ENCODE measurements at places on chromosomes 12 and 14.
A peak's percentile ranks its signal among the peaks of the same experiment; 100 is the strongest.

- DNase-seq = no peak
These were observed 54.7 kb upstream of the AMN1 start for GRCh38 chr12:31783556-31783955.

DNA sequence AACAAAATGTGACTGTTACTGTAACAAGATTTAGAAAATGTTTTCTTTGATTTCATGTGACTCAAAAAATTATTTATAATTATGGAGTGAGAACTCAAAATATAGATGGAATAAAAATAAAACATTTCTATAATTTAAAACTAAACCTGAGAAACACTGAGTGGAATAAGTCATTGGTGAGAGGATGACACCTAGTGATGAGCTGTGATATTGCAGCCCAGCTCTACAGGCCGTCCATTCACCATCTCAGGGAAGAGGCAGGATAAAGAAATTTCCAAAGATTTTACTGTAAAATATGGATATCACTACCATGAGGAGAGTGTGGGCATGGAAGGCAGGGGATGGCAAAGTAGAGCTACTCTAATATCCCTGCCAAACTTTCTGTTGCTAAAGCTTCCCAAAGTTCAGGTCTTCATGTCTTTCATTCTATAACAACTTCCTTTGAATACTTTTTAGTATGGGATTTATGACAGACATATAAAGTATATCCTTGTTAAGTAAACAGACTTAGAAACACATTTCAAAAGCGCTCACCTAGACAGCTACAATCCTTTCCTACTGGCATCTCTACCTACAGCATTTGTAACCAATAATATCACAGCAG lies 308.0 kb downstream of the ITPR2 start:
- DNase-seq = no peak

DNA sequence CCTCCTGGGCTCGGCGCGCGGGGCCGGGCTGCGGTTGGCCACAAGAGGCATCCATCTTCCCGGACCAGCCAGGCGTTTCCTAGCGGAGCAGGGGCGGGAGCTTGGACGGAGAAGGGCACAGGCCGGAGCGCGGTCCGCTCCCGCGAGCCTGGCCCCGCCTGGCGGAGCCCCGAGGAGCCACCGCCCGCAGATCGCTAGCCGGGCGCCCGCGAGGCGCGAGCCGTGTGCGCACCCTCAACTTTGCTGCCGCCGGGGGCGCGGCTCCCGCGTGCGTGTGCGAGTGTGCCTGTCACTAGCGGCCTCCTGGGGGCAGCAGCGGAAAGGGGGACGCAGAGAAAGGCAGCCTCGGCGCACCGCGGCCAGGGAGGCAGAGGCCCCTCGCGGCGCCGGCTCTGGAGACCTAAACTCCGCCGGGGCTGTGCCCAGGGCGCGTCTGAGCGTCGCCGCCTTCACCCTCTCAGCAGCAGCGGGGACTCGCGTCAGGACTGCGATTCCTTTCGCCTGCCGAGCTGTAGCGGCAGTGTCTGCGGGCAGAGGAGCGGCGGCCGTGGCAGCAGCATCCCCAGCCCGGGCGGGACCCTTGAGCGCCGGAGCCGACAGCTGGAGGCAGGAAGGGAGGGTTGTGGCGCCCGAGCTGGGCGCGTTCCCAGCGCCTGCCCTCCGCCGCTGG lies 644 bp upstream of the SRGAP1 start:
- DNase-seq = peak; percentile 43

- no peak for DNase-seq
These were observed 9.4 kb upstream of the PRKAG1 start for GRCh38 chr12:49027846-49028555.

DNA sequence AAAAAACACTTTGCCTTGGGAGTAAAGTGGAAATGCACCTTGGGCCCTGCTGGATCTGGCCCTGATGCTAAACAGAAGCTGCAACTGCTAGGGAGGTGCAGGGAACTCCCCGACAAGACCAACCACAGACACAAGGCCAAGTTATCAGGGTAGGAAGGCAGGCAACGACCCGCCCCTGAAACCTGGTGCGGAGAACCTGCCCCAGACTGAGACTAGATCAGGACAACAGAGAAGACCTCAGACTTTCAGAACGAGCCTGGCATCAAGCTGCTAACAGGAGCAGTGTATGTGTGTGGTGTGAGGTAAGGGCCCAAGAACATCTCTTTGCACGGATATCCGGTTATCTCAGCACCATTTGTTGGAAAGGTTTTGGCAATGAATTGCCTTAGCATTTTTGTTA lies 233.7 kb upstream of the RTL1 start:
- DNase-seq = no peak

GRCh38 chr12:78407722-78408121 lies 456.9 kb upstream of the SYT1 start:
- no peak for DNase-seq

DNA sequence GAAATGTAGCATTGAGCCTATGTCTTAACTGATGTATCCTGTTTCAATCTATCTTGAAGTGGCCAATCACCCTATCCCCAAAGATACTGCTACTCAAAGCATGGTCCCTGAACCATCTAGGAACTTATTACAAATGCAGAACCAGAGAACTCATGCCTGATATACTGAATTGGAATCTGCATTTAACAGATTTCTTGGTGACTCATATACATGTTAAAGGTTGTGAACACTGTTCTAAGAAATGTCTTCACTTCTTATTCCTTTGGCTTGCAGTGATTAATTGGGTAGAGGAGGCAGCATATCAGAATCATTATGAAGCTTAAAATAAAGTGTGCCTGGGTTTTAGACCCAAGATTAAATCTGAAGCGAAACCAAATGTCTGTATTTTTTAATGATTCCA lies 795.6 kb downstream of the DIO2 start:
- no peak for DNase-seq

DNA sequence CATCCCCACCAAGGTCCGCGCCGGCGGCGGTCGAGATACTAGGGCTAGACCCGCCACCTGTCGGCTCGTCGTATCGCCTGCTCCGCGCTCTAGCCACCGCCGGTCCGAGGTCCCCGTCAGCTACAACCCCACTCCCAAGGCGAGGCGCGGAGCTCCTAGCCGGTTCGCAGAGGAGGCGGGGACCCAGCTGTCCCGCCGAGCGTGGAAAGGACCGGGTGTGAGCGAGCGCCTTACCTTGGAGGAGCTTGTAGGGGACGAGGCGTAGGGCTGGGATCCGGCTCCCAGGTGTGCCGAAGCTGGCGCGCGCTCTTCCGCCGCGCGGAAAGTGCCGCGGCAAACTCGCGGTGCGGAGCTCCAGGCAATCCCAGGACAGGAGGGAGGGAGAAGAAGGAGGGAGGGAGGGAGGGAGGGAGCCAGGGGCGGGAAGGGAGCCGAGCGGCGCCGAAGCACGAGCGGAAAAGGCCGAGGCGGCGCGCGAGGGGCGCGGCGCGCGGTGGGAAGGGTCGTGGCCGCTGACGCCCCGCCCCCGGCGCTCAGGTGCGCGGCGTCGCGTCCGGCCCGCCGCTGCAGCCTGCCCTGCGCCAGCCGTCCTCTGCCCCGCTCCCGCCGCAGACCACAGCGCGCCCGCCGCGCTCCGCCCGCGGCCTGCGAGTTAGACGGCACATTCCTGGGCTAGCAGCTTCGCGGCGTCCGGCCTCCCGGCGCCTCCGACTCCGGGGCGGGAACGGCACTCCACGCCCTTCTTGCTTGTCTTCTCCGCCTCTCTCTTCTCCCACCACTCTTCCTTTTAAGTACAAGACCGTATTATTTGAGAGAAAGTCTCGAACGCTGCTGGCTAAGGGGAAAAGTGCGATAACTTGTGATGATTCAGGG lies at the start of gene PAWR:
PAWR (minus strand) TSS at position 327 of the 873 bp plus-strand sequence. CDS start 720 bp downstream, outside the sequence.
- no peak for DNase-seq

GRCh38 chr14:23352506-23353432 lies at the start of gene SLC22A17:
SLC22A17 (minus strand) TSS chr14:23352887.
- no peak for DNase-seq

DNA sequence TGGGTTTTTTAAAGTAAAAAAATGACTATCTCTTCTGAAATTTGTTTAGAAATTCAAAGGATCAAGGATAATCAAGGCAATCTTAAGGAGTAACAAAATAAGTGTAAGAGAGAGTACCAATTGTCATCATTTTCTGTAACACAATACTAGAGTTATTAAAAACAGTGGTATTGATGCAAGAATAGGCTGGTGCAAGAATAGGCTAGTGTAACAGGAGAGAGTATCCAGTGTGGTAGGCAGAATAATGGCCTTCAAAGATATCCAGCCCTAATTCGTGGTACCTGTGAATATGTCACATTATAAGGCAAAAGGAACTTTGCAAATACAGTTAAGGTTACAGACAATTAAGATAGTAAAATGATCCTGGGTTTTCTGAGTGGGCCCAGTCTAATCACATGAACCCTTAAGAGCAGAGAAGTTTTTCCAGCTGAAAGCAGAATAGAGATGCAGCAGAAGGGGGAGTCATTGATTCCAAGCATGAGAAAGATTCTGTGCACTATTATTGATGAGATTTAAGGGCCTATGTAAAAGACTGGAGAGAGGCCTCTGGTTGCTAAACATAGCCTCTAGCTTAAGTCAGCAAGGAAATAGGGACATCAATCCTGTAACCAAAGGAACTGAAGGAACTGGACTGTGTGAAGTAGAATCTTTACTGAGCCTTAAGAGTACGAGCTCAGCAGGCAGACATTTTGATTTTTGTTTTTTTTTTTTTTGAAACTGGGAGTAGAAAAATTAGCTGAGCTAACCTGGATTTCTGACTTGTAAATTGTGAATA lies 134.1 kb downstream of the GPHN start:
- DNase-seq = no peak

- DNase-seq = no peak
These were observed 573.0 kb downstream of the FSCB start for GRCh38 chr14:43934102-43934501.

GRCh38 chr12:104056419-104056972 lies 6.5 kb upstream of the GLT8D2 start:
- DNase-seq = no peak

- no peak for DNase-seq
These were observed 17.2 kb downstream of the FAM234B start for GRCh38 chr12:13061377-13061776.

DNA sequence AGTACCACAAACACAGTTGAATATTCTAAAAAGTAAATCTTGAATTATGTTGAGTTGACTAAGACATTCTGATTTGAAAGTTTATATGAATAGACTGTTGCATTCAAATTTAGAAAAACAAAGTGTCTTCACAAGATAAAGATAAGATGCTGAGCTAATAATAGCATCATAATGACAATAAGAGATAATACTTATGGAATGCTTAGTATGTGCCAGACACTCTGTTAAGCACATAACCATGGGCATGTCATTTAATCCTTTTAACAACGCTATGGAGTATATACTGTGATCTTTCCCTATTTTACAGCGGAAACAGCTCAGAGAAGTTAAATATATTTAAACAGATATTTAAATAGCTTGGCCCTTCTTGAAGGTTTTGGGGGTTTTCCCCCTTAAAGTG lies 163.4 kb downstream of the SRGAP1 start:
- no peak for DNase-seq

DNA sequence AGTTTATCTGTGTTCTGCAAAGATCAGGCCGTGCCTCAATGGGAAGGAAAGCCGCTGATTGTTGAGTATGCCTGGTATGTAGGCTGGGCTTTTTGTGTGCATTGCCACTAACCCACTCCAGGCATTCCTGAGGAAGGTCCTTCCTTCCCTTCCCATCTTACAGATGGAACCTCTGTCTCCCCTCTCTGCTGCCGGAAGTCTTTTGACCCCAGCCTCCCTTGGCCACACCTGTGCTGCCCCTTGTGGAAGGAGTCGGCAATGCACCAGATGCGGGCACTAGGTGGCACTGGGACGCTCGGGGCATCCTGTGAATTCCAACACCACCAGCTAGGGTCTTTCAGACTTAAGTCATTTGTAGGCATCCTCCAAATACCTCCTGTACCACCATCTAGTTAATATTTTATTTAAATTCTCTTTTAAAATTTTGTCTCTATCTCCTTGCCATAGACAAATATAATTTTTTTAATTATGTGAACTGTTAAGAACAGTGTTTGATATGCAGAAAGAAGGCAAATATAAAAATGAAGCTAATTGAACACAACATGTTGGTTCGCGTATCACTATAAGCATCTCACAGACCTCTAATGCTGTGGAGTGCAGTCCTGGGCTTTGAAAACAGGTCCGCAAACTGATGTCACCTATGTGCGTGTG lies 99.6 kb downstream of the RIN3 start:
- peak; percentile 33 for DNase-seq

GRCh38 chr12:106051853-106052531 lies 86.8 kb downstream of the NUAK1 start:
- DNase-seq = no peak

Data from activated CD4-positive, CD25-positive, alpha-beta regulatory T cell treated with anti-CD3 and anti-CD28 coated beads, Interleukin-2, amount 50 U/mL, for 16 hours (primary cell).